ENCODE measurements at places on chromosomes 3 and 15.

GRCh38 chr3:16114930-16115329 is 59.5 kb upstream of the GALNT15 start:
- DNase-seq = no peak

- DNase-seq = no peak
These were observed 44.3 kb upstream of the TM4SF1 start for GRCh38 chr3:149421764-149422163.

GRCh38 chr3:172079326-172079976 is 40.1 kb downstream of the FNDC3B start:
- DNase-seq = no peak

DNA sequence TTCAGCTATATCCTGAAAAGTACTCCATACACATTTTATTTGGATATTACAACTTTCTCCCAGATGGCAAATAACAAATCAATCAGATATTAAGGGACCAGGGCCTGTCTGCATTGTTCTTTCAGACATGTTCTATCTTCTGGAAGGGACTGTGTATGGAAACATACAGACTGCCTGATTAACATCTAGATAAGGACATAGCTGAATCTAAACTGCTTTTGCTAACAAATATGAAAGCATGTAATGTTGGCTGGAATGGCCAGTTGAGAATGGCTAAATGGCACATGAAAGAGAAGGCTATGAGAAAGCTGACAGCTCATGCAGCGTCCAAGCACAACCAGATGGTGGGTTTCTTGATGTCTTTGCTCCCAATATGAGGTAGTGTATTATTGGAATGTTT is 149.4 kb downstream of the CFAP20DC start:
- DNase-seq = no peak

GRCh38 chr15:75925440-75925839 is 21.8 kb downstream of the FBXO22 start:
- no peak for DNase-seq

- DNase-seq = no peak
These were observed 120.9 kb downstream of the ATP10A start for GRCh38 chr15:25742041-25742730.

- DNase-seq = no peak
These were observed 13.5 kb downstream of the OSBPL10 start for GRCh38 chr3:31967592-31967991.

DNA sequence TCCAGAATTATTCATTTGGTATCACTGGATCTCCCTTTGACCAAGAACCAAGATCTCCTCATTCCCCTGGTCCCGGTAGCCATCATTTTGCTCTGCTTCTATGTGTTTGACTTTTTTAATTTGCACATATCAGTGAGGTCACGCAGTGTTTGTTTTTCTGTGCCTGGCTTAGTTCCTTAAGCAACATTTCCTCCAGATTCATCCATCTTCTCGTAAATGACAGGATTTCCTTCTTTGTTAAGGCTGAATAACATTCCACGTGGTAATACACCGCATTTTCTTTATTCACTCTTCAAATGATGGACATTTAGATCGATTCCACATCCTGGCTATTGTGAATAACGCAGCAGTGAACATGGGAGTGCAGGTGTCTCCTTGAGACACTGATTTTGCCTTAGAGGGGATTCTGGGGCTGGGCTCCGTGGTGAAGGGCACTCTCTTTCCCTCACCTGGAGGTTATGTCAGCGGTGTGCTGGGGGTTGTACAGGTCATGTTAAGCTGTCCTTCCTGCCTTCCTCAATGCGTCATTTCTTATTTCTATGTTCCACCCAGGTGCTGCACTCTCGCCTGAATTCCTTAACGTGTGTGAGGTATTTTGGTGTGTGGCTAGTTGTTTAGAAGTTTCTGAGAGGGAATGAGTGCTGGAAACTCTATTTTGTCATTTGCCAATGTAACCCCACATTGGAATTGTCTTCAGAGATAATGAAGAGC is 212.2 kb downstream of the LPP start:
- no peak for DNase-seq

- DNase-seq = peak; percentile 15
These were observed 326.0 kb upstream of the SGO1 start for GRCh38 chr3:20511863-20512505.

- DNase-seq = no peak
These were observed 46.5 kb downstream of the SYNPR start for GRCh38 chr3:63324621-63325020.

DNA sequence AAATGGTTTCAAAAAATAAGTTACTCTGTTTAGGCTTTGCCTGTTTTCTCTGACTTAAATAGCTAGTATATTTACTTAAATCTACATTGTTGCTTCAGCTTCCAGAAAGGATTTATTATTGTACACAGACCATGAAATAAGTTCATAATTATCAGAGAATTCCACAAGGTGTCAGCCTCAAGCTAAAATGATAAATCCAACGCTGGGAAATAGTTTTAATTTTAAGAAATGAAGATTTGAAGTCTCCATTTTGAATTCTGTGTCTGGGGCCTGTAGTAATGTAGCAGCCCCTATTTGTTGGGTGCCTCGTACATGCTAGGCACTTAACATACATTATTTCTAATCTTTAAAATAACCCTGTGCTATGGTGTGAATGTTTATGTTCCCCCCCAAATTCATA is 92.6 kb upstream of the KCNMB2 start:
- no peak for DNase-seq

- no peak for DNase-seq
These were observed 2.3 kb upstream of the SACM1L start for GRCh38 chr3:45686850-45687249.

Data from activated CD4-positive, alpha-beta T cell treated with anti-CD3 and anti-CD28 coated beads, Interleukin-10, Interleukin-2, amounts not matched to agents 100 ng/mL and 50 ng/mL, durations not matched to agents 16 hours and 8 hours (primary cell).